ENCODE measurements at places on chromosomes 5 and 9.
A peak's percentile ranks its signal among the peaks of the same experiment; 100 is the strongest.

GRCh38 chr9:76886318-76886717, 19.6 kb downstream of the PRUNE2 start:
- DNase-seq, result no peak

DNA sequence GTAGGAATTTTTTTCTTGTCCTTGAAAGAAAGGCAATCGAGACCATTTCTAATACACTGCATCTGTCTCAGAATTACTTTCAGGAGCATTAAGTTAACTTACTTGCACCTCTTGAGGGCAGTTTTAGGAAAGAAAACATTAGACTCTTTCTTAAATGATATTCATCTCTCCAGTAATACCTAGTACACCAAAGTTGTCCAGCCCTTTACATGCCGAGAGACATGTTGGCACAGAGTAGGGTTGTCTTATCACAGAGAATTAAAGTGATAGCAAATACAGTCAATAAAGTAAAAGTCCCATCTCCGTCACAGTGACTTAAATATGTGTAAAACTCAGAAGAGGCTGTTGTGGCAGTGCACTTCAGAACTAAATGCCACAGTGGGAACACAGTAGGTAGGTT, 154.3 kb upstream of the KCNN2 start:
- DNase-seq, result no peak

- no peak for DNase-seq
Measured at GRCh38 chr9:103014242-103014641, 19.1 kb downstream of the CYLC2 start.

- no peak for DNase-seq
Measured at GRCh38 chr5:35938568-35939227, at the start of gene CAPSL. CAPSL (minus strand) TSS chr5:35938622; CDS start chr5:35921120, 17,502 bp downstream.

GRCh38 chr5:41010572-41010971, 60.6 kb downstream of the MROH2B start:
- DNase-seq, result no peak

DNA sequence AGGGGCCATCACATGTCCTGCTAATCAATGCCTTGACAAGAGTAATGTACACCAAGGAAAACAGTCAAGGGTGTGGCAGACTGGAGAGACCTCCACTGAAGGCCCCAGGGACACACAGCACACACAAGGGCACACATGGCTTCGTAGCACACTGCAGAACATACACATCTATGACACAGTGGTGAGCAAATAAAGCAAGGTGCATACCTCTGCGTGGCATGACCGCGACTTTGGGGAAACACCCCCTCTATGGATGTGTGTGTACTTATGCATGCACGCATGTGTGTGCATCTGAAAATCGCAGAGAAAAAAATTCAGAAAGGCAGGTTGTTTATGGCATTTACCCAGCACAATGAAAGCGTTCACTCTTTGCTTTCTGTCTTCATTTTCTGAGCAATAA, 20.5 kb downstream of the SEMA4D start:
- DNase-seq, result no peak

DNA sequence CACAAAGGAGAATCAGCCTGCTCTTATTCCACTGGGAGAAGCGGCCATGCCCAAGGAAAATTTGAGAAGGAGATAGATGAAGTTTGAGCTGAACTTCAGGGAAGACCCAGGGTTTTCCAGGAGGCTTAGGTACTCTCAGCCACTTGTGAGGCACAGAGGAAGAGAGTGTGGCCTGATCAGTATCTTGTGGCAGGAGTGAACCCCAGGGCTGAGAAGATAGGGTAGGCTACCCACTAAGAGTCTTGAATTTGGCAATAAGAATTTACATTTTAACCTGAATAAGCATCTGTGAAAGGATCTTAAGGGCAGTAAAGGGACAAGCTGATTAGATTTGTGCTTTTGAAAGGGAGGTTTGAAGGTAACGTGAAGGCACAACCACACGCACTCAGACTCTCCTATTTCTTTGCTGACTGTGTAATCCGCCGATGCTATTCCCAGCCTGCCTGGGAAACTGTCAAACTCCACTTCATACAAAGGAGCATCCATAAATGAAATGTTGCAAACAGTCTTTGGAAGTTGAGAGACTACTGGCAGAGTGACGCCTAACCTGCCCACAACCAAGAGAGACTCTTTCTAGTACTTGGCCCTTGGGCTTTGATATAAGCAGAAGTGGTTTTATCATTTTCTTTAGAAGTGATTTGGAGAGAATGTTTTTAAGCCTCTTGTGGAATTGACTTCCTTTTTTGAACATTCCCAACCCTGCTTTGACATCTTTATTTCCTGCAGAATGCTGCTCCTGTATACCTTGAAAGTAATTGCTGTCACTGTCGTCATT, 108.2 kb upstream of the VCAN start:
- DNase-seq, result no peak

- no peak for DNase-seq
Measured at GRCh38 chr9:33719581-33720374, 75.6 kb upstream of the PRSS3 start.

DNA sequence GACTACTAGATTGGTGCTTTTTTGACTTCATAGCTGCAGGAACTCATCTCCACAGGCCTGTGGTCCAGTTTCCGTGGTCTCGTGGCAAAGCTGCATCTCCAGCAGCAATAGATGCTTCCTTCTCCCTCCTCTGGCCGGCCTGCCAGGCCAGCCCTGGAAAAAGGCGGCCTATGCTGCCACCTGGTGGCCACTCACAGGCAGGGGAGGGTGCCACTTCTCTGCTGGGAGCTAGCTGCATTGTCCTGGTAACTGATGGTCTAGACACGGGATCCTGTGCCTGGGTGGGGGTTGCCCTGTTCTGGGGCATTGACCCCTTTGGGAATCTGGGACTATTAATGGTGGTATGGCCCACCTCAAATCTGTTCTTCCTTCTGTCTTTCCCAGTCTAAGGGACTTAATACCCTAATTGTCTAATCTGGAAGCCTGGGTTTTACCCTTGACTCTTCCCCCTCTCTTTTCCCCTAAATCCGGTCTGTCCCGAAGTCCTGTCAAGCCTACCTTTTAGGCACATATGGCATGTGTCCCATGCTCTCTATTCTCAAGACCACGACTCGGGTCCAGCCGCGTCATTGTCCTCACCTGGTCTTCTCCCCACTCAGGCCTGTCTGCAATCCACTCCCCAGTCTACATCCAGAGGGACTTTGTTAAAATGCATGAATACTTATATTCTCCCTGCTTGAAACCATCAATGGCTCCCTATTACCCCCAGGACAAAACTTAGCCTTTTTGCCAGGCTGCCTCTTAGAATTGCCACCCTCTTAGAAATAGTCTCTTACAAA, 20.1 kb upstream of the PTGS1 start:
- DNase-seq, result peak; percentile 89

DNA sequence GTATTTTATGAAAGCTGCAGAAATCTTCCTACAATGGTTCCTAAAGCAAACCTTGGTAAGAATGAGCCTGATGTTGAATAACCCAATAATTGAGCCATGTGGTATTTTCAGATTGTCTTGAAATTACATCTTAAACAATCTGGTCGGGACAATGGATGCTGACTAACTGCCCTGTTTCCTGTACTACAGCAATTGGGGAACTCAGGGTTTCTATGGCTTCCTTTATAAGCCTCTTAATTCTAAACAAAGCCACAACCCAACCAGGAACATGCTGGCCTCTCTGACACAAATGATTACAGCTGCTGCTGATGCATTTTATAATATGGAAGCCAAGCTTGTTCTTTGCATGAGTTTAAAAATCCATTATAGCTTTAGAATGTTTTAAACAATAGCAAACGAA, 30.2 kb downstream of the PTPN3 start:
- DNase-seq, result peak; percentile 23

GRCh38 chr9:13100914-13101572, 178.4 kb downstream of the MPDZ start:
- no peak for DNase-seq

GRCh38 chr5:123456242-123456641, 33.0 kb upstream of the CEP120 start:
- DNase-seq, result no peak

GRCh38 chr9:106023455-106023854, 329.1 kb downstream of the TMEM38B start:
- DNase-seq, result no peak
